CMK (cell line): ENCODE measurements at places on chromosomes 2 and 18.

GRCh38 chr2:8645176-8645831, 36.6 kb upstream of the ID2 start:
- no peak for DNase-seq

GRCh38 chr2:118714118-118714517, 133.3 kb downstream of the EN1 start:
- DNase-seq = no peak

DNA sequence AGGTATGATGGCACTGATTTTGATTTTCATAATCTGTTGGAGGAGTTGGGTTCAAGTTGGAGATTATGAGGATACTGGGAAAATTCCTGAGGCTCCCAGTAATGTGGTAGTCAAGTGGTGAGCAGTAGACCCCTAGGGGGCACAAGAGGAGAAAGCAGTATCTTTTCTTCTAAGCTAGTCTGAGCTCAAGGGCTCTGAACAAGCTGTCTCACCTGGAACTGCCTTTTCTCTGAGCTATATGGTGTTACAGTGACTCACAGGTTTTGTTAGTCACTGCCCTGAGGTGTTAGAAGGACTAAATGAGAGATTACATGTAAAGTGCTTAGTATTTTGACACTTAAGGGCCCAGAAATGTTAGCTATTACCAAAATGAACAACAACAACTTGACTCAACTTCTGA, 42.2 kb downstream of the CD302 start:
- no peak for DNase-seq

- DNase-seq = no peak
These were observed 122.1 kb downstream of the MGAT5 start for GRCh38 chr2:134375935-134376334.

DNA sequence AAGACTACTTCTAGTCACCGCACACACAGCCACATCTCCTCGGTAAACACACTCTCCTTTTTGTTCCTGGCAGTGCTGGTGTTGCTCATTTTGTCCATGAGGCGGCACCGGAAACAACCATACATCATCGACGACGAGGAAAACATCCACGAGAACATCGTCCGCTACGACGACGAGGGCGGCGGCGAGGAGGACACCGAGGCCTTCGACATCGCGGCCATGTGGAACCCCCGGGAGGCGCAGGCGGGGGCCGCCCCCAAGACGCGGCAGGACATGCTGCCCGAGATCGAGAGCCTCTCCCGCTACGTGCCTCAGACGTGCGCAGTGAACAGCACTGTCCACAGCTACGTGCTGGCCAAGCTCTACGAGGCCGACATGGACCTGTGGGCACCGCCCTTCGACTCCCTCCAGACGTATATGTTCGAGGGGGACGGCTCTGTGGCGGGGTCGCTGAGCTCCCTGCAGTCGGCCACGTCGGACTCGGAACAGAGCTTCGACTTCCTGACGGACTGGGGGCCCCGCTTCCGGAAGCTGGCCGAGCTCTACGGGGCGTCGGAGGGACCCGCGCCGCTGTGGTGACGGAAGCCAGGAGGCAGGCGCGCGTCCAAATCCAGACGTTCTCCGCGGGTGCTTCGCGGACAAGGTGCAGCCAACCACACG, 221.0 kb downstream of the CDH20 start:
- DNase-seq = no peak

GRCh38 chr2:54723996-54724559, 616 bp downstream of the EML6 start:
- DNase-seq = no peak

DNA sequence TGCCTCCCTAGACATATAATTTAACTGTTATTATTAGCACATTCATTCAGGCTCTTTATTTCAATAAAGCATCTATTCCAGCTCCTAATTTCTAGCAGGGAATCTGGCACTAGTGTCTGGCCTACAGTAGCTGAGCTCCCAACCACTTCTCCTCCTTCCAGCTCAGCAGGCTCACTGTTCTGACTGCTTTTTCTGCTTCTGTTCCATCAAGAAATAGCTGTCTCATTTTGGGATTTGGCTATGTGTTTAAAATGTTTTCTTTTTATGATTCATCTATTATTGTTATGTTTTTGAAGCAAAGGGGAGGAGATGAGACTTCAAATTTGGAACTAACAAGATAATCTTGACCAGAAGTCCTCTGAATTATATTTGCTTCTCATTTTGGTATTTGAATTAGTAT, 172.7 kb upstream of the SMAD7 start:
- DNase-seq = no peak

- peak; percentile 79 for DNase-seq
These were observed 1.4 kb upstream of the YES1 start for GRCh38 chr18:813172-814071.

DNA sequence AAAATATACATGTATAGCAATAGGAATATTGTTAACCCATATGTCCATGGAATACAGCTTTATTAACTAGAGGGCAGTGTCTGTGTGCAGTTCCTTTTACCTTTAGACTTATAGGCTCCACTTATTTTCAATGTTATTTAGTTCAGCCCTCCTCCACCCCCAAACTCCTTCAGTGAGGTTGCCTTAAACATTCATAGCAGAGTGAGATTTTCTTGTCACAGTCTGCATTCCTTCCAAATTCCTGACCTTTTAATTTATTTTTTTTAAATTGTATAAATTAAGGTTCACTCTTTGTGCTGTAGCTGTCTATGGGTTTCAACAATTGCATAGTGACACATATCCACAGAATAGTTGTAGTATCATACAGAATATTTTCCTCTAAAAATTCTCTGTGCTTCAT, 30.9 kb downstream of the TFPI start:
- no peak for DNase-seq

DNA sequence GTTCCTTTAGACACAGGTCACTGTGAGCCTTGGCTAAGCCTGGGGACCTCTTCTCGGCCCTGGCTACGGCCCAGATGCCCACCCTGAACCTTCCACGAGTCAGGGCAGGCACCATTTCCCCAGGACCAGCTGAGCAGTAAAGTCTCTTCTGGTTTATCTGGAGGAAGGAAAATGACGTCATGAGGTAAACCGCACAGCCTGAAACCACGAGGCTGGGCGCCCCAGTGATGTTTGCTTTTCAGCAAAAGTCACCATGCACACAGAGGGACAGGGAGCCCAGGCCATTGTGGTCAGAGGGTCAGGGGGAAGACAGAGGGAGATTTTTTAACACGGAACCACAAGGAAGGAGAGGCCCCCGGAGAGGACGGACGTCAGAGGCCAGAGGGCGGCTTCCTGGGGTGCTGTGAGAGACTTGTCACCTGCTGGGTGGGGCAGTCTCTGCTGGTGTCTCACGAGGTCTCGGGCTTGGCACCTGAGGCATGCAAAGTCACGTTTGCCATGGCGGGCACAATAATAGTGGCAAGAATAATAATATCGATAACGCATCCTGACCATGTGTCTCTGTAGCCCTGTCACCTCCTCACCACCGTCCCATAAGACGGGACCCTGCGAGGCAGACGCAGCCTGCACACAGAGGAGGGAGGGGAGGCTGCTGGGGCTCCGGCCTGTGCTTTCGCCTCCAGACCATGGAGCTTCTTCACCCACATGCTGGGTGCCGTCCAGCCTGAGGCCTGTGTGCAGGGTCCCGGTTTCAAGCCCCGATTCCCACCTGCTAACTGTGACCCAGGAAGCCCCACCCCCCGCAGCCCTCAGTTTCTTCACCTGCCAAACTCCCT, 33.2 kb upstream of the FOSL2 start:
- peak; percentile 85 for DNase-seq

GRCh38 chr2:63667132-63667700, 78.5 kb downstream of the MDH1 start:
- no peak for DNase-seq

DNA sequence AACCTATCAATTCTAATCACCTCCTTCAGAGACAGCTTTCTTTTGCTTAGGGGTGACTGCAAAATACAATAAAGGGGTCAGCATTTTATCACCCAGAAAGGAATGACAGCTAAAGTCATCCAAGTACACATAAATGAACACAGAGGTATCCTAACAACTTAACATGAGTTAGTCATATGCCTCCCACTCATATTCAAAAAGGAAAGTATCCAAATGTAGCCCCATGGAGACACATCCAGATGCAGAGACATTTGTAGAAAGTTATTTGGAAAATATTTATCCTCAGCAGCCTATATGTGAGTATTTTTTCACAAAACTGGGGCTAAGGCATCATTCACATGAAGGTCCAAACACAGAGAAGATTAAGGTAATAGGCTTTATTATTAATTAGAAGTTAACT, 1579.7 kb upstream of the SLC39A10 start:
- DNase-seq = no peak

GRCh38 chr2:133676392-133677130, 108.3 kb upstream of the NCKAP5 start:
- no peak for DNase-seq

GRCh38 chr2:203659331-203660049, 46.9 kb upstream of the CD28 start:
- DNase-seq = no peak

DNA sequence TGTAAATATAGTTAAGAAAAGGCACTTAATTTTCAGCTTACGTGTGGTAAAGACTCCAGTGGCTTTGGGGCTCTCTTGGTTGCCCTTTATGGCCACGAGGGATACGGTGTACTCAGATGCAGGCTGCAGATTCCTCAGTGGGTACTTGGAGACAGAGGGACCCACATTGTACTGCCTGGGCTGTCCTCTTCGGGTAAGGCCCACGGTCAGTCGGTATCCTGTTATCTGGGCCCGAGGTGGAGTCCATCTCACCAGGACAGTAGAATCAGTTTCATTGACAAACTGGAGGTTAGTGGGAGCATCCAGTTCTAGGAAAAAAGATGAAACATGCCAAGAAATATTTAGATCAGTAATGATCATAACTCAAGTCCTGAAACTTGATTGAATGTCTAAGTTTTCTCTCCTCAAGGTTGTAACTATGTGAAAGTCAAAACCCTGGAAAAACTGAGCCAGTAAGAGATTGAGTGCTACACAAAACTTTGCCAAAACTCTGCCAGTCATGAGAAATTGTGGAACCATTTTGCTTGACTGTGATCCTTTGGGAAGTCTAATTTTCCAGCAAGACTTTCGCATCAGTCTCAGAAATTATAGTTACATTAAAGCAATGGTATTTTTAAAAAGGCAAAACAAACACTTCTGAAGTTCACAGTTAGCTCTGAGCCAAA, 31.4 kb downstream of the FN1 start:
- DNase-seq = no peak

GRCh38 chr2:184849516-184849915, 251.2 kb downstream of the ZNF804A start:
- DNase-seq = no peak

- DNase-seq = peak; percentile 62
These were observed 21.3 kb downstream of the NOL10 start for GRCh38 chr2:10668402-10669012.

- DNase-seq = no peak
These were observed 434.7 kb upstream of the SETBP1 start for GRCh38 chr18:44246001-44246400.

DNA sequence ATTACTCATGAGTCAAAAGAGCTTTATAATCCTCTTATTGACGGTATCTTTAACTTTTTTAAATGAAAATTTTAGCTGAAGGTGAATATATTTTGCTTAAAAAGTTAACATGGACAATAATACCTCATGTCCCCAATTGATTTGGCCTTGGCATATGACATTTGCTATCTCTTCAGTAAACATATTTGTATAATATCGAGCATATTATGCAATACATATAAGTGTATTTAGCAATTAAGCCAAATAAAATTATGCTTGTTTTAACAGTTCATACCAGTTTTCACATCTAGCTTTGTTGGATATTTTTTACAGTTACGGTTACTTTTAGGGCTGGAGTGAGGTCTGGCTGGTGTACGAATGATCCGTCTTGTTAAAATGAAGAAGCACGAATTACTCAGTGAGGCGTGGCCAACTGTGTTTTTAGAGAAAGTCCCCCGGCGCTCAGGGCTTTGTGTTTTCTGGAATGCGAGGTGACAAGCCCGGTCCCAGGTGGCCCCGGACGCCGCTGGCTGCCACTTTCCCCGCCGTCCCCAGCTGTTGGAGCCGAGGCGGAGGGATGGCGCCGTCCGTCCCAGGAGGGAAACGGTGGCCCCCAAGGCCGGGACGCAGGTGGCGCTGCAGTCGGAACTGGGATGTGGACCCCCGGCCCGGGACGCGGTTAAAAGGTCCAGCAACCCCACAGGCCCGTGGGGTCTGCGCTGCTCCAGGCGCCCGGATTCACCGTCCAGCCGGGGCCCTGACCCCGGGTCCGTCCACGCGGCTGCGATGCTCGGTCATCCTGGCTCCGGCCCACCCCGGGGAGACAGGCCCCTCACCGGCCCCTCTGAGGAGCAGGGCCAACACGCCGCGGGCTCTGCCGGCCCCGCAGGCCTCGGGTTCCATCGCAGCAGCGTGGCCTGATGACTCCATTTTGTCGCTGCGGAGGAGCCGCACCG, 41.3 kb downstream of the TMEM18 start:
- DNase-seq = no peak

DNA sequence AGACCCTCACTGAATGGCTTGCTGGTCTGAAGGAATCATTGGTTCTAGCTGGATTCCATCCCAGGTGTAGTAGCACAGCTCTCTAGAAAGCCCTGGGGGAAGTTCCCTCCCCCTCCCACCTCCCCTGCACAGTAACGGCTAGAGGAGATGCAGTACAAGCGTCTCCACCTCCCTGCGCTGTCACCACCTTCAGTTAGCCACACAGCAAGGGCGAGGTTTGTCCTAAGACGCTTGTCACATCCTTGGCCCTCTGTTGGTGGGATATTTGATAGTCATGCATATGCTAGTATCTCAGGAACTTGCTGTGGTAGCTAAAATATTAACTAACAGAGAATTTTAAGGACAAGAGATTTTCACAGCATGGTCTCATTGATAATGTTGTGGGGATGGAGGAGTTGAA, 19.4 kb downstream of the TRAPPC12 start:
- DNase-seq = no peak
